ENCODE measurements at places on chromosomes 3 and 15.

- no peak for DNase-seq
Observed at GRCh38 chr3:124577494-124578167, 152.6 kb upstream of the UMPS start.

DNA sequence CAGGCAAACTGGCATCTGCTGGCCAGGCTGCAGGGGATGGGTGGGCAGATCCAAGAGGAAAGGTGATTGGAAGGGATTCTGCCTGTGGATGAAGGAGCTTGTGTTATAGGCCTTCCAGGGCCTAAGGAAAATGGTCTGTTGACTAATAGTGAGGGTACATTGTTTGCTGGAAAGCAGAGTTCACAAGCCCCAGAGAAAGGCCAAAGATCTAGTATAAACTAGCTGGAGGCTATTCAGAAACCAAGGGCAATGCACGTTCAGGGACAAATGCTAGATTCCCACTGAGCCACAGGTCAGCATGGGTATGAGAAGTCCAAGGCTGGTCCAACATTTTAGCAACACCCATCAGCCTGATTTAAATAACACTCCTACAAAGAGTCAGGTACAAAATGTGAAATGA is 74.7 kb downstream of the FBN1 start:
- no peak for DNase-seq

- DNase-seq = no peak
Observed at GRCh38 chr3:42149975-42150374, 58.8 kb downstream of the TRAK1 start.

DNA sequence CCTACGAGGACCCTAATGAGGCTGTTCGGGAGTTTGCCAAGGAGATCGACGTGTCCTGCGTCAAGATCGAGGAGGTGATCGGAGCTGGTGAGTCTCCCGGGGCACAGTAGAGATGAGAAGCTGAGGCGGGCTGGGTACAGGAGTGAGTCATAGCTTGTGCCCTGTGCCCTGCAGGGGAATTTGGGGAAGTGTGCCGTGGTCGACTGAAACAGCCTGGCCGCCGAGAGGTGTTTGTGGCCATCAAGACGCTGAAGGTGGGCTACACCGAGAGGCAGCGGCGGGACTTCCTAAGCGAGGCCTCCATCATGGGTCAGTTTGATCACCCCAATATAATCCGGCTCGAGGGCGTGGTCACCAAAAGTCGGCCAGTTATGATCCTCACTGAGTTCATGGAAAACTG is 17.9 kb downstream of the EPHB3 start:
- no peak for DNase-seq

GRCh38 chr15:99749386-99749785 is 16.1 kb upstream of the LYSMD4 start:
- no peak for DNase-seq

GRCh38 chr3:126313580-126314304 is 43.5 kb downstream of the KLF15 start:
- no peak for DNase-seq

DNA sequence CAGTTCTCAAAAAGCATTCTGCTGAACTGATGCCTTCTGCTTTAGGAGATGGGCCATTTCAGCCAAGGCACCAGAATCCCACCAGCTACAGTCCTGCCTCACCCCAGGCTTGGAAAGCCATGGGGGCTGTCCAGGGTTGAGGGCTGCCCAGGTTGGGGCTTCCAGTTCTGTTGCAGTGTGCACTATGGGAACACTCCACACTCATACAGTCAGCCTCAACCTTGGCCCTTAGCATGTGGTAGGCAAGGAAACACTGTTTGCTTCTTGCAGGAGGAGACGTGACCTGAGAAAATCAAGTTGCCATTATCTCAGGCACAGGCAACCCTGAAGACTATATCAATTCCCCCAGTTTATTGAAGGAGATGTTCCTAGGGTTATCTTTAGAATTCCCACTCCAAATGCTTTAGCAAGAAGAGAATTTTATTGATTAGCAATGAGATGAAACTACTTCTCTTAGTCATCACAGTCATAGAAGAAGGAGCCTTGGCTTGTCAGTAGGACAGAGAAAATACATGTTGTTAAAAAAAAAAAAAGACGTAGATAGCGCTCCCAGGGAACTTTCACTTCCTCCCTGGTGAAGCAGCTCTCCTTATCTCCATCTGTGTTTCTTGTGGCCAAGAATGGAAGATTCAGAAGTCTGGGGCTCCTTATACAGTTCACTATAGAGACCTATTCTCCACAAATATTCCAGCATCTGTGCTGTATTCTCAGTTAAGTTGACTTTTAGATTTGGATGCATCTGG is 38.3 kb upstream of the IL12A start:
- no peak for DNase-seq

- no peak for DNase-seq
Observed at GRCh38 chr15:36106640-36107335, 472.6 kb upstream of the CDIN1 start.

GRCh38 chr15:38944536-38944935 is 379.9 kb upstream of the RASGRP1 start:
- no peak for DNase-seq

DNA sequence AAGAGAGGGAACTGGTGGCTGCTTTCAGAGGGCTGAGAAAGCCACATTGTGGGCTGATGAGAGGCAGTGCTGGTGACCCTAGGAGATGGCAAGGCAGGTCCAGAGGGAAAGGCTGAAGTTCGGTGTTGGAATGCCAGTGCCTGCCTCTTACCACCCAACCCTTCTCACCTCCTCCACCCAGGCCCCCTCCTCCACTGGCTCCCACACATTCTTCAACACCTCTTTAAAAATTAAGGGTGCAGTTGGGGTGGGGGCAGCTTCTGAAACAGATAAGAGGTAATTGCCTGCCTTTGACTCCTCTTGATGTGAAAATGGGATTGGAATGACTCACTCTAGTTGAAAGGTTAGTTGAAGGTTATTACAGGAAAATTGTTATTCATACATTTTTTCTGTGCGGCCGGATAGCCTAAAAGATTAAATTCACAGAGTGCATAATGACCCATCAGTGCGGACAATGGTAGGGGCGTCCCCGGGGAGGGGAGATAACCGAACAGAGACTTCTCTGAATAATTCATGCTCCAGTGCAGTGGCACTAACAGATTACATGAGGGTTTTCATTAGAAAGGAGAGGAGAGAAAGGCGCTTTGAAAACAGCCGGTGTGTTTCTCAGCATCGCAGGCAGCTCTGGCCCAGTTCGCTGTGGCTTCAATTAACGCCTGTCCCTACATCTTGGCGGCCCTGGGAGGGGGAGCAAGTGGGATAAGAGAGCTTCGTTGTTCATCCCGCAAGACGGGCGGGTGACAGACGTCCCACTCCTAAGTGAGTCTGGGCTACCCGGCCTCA is 212.4 kb downstream of the TLE3 start:
- DNase-seq = no peak

GRCh38 chr3:10715886-10716285 is 100.1 kb upstream of the SLC6A11 start:
- no peak for DNase-seq

DNA sequence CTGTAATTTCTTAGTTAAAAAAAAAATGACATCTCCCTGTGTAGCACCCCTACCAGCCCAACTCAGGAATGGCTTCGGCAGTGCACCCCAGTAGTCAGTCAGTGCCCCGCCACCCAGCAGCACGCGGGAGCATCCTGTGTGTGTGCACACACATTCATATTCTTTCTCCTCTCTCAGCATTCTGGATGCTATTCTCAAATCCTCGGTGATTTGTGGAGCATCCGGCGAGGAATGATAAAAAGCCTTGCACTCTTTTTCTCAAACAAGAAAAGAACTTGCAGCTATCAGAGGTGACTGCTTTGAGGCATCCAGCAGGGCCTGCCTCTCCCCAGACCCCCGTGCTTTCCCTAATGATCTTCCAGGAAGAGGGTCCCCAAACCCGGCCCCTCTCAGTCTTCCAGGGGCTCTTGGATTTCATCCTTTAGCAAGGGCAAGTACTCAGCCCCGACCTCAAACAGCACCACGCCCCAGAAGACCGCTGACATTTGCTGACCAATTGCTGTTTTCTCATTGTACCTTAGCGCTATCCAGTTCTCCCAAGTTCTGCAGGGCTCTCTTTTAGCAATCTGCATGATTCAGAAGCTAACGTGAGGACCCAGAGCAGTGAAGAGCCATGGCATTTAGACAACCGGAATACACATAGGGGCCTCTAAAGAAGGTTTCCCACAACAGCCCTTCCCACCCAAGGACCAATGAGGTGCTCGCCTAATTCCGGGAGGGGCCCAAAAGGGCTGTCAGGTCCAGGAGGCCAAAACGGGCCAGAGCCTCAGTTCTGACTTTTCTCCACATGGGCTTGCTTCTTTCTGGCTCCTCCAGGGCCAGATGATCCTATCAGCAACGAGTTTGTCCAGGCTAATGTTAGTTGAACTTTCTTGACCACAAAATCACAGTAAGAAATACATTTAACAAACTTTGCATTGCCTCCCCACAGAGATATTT is 72.2 kb downstream of the FAM174B start:
- DNase-seq = no peak

DNA sequence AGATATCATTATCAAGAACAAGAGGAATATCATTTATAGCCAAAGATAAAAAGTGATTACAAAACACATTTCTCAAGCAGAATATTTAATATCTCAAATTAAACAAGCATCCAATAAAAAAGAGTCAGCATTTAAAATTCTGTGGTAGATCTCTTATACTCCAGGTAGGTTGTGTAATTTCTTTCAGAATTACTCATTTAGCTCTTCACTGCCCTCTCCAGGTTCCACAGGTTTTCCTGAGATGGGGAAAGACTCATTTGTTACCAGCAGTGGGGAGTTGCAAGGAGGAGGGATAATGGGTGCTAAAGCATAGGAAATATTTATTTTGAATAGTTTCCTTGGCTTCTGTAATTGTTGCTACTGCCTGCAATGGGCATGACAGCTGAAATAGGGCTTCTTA is 83.1 kb upstream of the RASGRP1 start:
- DNase-seq = no peak

- DNase-seq = no peak
Observed at GRCh38 chr3:66416556-66417304, 84.1 kb downstream of the LRIG1 start.

GRCh38 chr15:91231703-91232102 is 131.6 kb downstream of the SV2B start:
- no peak for DNase-seq

DNA sequence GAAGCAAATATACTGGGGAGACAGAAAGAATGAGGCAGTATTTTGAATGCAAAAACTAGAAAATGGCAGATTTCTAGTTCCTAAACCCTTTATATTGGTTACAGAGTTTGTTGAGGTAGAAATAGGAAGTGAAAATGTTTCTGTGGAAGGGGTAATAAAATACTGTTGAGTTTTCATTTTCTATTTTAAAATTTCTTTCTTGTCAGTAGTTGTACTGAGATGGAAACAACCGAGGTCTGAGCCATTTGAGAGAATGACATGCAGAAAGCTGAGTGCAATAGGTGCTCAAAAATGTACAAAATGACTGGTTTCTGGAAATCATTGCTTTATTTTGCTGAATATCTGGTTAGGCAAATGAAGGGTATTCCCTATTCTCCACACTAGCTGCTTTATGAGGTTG is 361.4 kb downstream of the CHL1 start:
- DNase-seq = no peak

DNA sequence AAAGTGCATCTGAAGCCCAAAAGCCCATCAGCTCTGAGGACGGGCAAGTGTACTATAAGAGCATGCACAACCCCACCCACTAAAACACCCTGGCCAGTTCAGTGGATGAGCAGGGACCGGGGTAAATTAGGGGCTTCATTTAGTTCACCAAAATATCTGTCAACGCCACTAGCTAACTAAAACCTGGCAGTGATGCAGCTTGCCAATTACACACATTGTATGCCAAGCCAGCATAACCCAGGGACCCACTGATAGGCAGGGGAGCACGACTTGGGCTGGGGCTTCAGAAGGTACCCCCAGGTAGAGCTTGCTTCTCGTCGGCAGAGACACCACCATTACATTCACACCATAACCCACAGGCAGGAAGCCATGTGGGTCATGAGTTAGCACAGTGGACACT is 47.0 kb downstream of the PTPN23 start:
- no peak for DNase-seq
